ENCODE measurements at places on chromosomes 1 and 21.

DNA sequence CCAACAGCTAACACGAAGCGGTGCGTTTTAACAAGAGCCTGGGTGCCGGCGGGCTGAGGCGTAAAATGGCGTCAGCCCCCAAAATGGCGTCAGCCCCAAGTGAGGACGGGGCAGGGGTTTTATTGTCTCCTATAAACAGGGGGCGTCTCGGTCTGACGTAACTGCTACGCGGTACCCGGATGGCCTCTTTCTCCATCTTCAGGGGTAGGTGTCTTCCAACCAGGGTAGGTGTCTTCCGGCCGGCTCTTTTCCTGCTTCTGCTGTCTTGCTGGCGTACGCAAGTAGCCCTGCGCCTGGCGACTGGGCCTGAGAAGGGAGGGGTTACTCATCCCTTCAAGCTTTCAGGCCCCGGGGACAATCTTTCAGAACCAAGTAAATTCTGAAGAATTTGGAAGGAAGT, 45.3 kb downstream of the LGR6 start:
- DNase-seq = no peak

GRCh38 chr1:59453297-59453968, 156.5 kb downstream of the FGGY start:
- DNase-seq = no peak

DNA sequence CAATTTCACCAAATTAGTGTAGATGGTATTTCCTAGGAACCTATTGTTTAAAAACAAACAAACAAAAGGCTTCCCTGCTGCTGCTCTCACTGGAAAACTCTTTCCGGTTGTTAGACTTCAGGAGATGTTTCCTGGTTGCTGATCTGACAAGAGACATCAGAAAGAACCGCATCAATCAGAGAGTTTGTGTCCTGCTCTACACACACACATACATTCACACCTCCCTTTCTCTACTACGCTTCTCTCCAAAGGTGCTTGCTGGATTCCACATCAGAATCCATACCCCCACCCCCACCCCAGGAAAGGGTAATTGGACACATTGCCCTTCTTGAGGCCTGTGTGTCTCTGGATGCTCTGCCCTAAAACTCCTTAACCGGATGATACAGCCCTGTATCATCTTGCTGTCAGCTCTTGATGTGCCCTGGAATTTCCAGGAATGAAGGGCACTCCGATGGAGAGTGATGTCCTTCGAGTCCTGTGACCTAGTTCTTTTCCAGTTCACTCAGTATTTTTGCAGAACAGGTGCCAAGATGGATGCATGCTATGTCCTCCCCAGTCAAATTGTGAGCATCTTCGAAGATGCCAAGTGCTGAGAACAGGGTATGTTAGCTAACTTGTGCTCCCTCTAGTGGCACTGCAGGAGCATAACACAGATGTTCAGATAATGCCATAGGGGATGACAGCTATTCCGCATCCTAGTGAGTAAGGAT, 113.7 kb upstream of the SLC35F3 start:
- DNase-seq = peak; percentile 84

- no peak for DNase-seq
Observed at GRCh38 chr21:27511233-27511632, 544.3 kb upstream of the ADAMTS5 start.

GRCh38 chr1:214636436-214636835, 33.4 kb downstream of the CENPF start:
- DNase-seq = no peak

DNA sequence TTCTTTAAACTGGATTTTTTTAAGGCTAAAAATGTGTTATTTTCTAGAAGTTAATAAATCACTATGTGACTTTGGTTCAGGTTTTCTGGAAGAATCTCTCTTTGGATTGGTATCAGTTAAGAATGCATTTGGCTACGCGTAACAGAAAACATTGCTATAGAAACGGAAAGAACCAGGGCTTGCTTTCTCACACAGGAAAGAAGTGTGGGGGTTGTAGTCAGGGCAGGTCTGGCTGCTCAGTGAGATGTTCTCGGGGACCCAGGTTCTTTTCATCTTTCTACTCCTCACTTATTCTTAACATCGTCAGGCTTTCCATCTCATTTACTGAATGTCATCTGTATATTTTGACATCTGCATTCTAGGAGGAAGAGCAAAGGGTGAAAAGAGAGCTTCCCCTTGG, 191.4 kb downstream of the ZBTB18 start:
- no peak for DNase-seq

DNA sequence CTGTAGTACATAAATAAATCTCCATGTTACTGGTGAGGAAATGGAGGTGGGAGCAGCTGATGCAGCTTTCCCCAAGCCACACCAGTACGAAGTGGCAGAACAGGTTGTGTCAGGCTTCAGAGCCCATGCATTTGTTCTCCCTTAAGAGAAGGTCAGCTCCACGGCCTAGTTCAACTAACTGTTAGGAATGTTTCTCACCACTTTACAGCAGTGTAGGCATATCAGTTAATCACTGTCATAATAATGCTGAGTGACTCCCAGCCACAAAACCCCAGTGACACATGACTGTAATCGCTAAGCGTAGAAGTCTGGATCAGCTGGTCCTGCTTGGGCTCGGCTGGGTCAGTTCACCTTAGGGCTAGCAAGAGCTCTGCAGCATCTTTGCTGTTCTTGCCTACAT, 90.4 kb downstream of the VPS26C start:
- DNase-seq = no peak

GRCh38 chr1:243258731-243259130, 2.9 kb downstream of the SDCCAG8 start:
- no peak for DNase-seq

DNA sequence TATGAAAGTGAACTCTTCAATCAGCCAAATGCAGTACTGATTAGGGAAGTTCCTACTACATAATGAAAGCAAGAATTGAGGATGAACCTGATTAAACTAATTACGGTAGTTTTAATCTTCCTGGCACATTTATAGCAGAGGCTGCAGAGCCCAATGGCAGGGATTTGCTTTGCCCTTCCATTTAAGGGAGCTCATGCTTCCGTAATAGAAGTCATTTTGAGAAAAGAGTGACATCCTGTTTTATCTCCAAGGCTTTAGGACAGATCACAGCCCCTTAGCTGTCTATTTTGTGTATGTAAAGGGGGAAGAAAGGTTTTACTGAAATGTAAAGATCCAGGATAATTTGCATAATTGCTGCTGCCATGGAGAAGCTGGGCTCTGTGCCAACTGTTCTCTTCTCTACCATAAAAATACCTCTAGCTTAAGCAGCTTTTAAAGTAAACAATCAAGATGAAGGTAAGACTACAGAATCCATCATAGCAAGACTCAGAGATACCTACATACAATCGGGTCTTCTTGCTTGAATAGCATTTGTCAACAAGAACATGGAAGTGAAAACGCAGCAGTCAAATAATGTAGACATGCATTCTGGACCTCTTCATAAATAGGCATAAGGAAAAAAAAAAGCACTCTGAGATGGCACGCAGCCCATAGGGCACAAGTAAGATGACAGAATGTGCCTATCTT, 62.5 kb downstream of the ASH1L start:
- DNase-seq = no peak

DNA sequence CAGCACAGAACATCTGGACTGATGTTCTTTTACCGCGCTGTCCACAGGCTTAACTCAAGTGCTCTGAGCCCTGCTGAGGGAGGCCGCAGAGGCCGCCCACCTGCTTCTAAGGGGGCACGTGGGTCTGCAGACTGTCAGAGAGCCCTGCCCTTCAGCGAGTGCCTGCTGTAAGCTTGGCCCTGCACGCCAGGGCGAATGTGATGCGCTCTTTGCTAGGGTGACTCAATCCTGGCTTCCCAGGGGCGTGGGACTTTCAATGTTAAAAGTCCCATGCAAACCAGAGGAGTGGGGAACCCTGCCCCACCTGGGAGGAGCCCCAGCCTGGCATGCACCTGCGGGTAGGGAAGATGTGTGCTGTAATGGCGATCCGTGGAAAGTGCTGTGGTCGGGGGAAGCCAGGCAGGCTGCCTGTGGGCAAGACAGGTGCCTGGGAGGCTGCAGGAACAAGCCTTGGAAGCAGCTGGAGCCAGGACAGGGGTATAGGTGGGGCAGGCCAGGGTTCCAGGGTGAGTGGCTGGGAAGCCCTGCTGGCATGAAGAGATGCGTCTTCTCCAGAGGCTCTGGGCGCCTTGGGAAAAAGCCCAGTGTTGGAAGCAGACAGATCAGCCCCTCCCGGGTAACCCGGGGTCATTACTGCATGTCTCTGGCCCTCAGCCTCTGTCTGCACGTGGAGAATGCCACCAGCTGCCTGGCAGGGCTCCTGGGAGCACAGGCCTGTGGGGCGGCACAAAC, 594 bp upstream of the PANK4 start:
- peak; percentile 80 for DNase-seq

- no peak for DNase-seq
Observed at GRCh38 chr1:242427519-242427918, 97.0 kb downstream of the PLD5 start.

DNA sequence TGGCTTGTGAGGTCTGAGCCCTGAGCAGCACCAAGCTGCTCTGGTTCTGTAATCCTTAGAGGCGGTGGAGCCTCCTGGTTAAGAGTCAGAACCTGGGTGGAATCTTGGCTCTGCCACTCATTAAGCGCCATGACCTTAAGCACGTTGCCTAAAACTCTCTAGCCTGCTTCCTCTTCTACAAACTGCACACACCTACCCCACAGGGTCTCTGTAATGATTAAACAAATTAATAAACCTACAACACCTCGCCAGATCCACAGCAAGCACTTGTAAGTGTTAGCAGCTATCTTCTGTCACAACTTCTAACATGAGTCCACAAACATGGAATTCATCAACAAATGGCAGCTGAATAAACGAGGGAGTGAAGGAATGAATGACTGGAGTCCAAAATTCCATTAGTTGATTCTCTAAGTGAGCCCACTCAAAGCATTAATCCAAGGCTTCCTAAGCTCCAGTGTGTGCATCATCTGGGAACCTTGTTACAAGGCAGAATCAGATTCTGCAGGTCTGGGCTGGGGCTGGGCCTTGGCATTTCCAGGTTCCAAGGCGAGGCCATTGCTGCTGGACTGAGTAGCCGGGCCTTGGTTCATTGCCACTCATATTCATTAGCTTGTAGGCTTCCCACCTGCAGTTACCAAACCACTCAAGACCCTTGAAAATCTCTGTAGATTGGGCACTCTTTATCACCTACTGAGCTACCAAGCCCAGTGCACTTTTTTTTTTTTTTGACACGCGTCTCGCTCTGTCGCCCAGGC, 168.6 kb downstream of the HIVEP3 start:
- no peak for DNase-seq
